ENCODE measurements at places on chromosomes 13 and 19.

DNA sequence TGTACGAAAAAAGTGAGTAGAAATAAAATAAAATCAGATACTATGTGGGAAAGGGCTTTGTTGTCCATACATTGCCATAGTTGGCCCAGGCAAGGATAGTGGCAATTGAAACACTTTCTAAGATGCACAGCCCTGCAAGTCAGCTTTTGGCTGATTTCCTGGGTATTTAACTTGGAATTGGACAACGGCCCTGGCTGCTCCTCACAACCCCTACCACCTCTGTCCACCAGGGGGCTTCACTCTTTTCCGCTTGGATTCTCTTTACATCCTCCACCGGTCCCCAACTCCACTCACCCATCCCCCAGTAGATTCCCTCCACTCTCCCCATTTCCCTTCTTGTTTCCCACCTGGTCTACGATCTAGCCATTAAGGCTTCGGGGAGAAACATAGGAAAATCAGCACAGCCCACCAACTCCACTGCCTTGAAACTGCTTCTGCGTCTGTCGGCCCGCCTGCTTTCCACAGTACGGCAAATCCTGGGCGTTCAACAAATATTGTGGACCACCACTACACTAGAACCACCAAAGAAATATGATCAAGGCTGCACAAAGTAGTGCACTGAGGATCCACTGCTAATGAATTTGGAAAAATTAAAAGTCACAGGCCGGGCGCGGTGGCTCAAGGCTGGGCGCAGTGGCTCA lies 48.6 kb upstream of the GTF3A start:
- peak; percentile 51 for DNase-seq

- DNase-seq: no peak
These were observed 129.1 kb upstream of the SOX1 start for GRCh38 chr13:111937777-111938311.

GRCh38 chr13:111865046-111865445 lies 201.9 kb upstream of the SOX1 start:
- DNase-seq: no peak

GRCh38 chr13:98261165-98261702 lies 84.2 kb upstream of the RNF113B start:
- no peak for DNase-seq

- no peak for DNase-seq
These were observed 1.3 kb upstream of the RDH8 start for GRCh38 chr19:10011974-10012373.

GRCh38 chr19:29013325-29013724 lies 199.6 kb downstream of the UQCRFS1 start:
- DNase-seq: no peak

DNA sequence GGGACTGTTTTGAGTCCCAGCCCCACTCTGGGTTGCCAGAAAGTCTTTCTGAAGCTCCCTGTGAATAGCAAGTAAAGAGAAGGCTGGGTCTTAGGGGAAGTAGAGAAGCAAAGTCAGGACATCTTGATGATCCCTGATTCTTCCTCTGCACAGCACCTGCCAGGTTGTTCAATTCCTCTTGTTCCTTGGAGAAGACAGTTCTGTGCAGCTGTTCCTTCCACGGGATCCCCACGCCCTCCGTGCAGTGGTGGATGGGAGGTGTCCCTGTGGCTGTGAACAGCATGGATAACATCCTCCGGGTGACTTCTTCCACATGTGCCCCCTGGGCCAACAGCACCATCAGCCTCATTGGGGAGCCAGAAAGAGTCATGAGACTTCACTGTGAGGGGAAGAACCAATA lies 29.1 kb upstream of the IGLON5 start:
- DNase-seq: no peak

- DNase-seq: peak; percentile 77
These were observed 14.0 kb upstream of the ATP8B3 start for GRCh38 chr19:1825909-1826556.

Data from activated CD4-positive, alpha-beta T cell treated with anti-CD3 and anti-CD28 coated beads, Interleukin-2, amount 50 U/mL, for 1 hour (primary cell).